ENCODE measurements at places on chromosomes 6 and 20. TPM values are rescaled to one million over a fixed set of nuclear protein-coding genes. Genes with fewer than 3 reads are reported as not detected.

- no peak for DNase-seq
These were observed 260.6 kb upstream of the SASH1 start for GRCh38 chr6:148082044-148082443.

DNA sequence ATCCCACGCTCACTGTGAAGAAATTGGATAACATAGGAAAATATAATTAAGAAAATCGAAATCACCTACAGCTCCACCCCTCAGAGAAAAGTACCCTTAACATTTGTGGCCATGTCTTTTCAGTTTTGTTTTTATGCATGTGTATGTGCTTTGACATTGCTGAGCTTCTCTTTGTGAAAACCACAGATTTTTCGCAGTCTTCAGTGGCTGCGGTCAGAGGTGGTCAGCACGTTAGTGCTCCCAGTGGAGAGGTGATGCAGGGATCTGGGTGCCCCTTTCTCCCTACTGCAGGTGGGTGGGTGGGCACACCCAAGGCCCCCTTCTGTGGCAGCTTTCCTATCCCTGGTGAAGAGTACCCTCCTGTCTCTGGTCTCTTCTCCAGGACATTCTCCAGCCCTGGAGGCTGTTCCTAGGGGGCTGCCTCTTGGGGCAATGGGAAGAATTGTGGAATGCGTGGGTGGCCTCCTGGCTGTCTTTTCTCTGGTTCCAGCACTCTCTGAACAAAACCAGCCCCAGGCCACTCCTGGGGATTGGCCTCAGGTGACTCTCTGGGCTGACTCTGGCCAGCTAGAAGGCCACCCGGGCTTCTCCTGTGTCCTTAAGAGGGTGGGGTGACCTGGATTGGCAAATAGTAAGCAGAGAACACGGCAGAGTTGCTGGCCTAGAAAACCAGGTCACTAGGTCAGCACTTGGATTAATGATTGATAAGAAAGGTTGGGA is 49.8 kb upstream of the FANCE start:
- no peak for DNase-seq

DNA sequence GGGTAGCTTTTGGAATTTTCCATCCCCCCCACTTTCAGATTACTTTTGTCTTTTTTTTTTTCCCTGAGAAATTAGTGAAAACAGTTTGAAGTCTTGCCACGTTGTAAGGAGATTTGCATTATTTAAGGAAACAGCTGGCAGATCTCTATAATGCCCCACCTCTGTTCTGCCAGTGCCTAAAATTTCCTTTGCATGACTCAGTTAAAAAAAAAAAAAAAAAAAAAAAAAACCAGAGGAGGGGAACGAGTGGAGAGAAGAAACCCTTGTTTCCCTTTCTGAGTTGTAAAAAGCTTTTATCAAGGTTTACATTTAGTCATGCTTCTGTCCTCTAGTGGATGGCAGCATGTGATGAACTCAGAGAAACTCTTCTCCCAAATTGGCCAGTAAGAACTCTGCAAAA is 33.5 kb downstream of the CARMIL1 start:
- DNase-seq, result peak; percentile 90

- DNase-seq, result no peak
These were observed 127.0 kb downstream of the SGK1 start for GRCh38 chr6:134190883-134191282.

- no peak for DNase-seq
These were observed 953.7 kb downstream of the TFAP2A start for GRCh38 chr6:9461188-9461587.

GRCh38 chr20:19786311-19786710 is 28.3 kb downstream of the RIN2 start:
- DNase-seq, result no peak

- DNase-seq, result no peak
These were observed 230.8 kb downstream of the EYA2 start for GRCh38 chr20:47125508-47125757.

Gene LRRC1
- total RNA-seq, result 17.8 TPM

GRCh38 chr6:96301781-96302180 is 219.8 kb upstream of the UFL1 start:
- no peak for DNase-seq

Gene ERVFRD-1
- 0.48 TPM for total RNA-seq

- DNase-seq, result no peak
These were observed 107.8 kb upstream of the ESR1 start for GRCh38 chr6:151699719-151700118.

Gene GATA5
- total RNA-seq, result 0.48 TPM

Gene LY6G5C
- 0.48 TPM for total RNA-seq

DNA sequence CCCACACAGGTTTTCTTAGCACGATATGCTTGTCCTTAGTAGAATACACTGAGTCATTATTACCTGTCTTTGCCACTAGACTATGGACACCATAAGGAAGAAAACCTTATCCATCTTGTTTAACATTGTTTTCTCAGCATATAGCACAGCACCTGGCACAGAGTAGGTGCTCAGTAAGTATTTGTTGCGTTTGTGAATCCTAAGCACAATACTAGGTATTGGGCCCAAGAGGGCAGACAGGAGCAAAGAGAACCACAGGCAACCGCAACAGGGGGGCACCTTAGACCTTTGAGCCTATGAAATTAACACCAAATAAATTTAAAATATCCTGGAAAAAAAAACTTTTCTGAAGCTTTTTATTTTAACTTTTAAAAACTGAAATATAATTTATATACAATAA is 3.7 kb upstream of the NCOA6 start:
- DNase-seq, result no peak

DNA sequence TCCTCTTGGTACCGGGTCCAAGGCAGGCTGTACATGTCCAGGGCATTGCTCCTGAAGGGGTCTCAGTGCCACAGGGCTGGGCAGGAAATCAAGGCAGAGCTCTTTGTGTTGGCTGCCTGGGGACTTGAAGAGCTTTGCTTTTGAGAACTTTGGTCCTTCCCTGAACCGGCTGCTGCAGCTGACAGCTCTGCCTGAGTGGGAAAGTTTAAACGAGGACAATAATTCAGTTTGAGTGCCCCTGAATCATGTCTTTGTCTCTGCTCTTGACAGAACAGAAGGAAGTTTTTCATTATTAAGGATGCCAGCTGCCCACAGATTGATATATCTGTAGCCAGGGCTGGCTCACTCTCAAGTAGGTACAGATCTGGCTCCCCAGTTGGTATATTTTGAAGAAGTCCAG is 56.1 kb downstream of the ANKRD6 start:
- no peak for DNase-seq

- no peak for DNase-seq
These were observed 25.8 kb downstream of the CDKAL1 start for GRCh38 chr6:20559924-20560551.

Gene CCDC170
- total RNA-seq, result 1.4 TPM

- no peak for DNase-seq
These were observed 136.3 kb downstream of the CFAP61 start for GRCh38 chr20:20188647-20189046.

Gene SLC22A23
- 18.5 TPM for total RNA-seq

Gene SLC35D3
- 0.72 TPM for total RNA-seq

DNA sequence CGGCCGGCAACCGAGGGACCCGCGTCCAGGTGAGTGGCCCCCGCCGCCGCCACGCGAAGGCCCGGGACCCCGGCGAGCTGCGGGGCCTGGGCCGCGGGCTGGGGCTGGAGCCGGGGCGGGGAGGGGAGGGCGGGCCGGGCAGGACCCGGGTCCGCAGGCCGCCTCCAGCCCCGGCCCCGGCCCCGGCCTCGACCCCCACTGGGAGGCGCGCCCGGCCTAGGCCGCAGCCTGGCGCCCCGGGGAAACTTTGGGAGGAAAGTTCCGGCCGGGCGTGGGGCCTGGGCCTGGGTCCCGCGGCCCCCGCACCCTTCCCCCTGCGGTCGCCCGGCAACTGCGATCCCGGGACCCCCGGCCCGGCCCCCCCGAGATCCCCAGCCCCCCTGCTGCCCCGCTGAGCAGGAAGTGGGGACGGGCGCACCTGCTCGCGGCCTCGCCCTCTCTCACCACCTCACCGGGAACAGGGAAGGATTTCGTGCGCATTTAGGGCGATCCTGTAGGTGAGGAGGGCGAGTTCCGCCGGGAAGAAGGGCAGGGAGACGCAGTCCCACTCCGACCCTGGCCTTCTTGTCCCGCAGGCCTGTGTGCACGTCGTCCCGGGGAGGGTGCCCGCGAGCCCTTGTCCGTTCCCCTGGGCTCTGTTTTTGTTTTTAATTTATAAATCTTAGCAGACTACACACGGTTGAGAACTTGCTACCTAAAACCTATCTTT is 402 bp downstream of the OSBPL2 start:
- no peak for DNase-seq

GRCh38 chr6:39840781-39841180 is 48.6 kb downstream of the DAAM2 start:
- DNase-seq, result no peak

- no peak for DNase-seq
These were observed 116.5 kb downstream of the SMLR1 start for GRCh38 chr6:130943738-130944137.

Gene PCMT1
- total RNA-seq, result 74.4 TPM

DNA sequence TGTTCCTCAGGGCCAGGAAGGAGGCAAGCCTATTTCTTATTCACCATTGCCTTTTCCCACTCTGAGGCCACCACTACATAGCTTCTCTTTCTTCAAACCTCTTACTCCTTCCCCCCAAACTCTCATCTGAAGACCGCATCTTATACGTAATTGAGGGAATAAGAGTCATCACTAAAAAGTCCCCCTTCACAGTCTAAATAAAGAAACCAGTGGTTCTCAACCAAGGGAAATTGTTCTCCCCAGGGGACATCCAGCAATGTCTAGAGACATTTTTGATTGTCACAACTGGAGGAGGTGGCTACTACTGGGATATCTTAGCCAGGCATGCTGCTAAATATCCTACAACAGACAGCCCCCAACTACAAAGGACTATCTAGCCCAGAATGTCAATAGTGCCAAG is 327.6 kb upstream of the CNR1 start:
- DNase-seq, result no peak

Gene ANKRD66
- total RNA-seq, result 9.4 TPM

DNA sequence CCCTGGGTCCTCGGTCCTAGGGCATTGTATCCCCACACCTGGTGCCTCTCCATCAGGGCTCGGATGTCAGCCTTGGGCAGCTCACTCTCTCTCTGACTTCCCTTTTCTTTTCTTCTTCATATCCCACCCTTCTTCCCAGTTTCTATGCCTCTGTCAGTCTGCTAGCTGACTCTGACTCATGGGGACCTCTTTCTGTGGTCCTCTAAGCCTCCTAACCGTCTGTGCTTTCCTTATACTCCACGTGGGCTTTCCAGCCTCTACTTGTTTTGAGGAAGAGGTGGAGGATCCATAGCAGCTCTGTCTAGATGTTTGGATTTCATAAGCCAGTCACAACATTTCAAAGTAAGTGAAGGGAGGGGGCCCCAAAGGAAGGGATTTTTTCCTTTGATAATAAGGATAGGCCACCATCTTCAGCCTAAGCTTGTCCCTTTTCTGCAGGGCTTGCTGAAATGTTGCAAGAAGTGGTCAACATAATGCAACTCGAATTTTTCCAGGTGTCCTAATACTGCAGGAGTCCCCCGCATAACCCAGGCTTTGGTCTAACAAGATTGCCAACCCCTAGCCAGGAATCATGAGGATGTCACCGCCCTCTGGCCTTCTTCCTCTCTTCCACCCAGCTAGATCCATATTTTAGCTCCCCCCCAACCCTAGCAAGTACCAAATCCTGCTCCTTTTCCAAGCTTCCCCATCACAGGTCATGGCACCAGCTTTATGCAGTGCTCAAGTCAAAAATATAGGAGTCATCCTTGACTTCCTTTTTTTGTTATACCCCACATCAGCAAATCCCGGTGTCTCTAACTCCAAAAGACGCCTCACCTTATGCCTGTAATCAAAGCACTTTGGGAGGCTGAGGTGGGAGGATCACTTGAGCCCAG is 8.7 kb upstream of the PLTP start:
- DNase-seq, result peak; percentile 29

DNA sequence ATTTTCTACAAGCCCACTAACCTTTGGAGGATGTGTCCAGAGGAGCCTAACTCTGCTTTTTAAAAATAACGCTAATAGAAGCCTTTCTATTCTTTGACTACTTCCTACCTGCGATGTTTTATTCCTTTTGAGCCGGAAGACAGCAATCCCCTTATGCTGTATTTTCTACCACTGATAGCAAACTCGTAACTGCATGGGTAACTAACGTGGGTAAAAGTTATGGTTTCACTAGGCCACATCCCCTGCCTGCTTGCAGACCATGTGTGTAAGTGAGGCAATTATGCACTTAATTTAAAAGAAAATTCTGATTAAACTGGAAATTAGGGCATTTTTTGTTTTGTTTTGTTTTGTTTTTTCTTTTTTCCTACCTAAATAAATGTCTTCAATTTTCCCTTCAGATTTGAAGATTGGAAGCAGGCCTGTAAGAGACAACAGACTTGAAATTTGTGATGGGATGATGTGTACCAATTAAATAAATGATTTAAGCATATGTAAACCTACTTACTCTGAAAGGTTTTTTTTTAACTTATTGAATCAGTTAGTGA is 931 bp downstream of the UFL1 start:
- DNase-seq, result peak; percentile 37

- DNase-seq, result peak; percentile 83
These were observed 92.1 kb downstream of the TASP1 start for GRCh38 chr20:13546497-13547131.

DNA sequence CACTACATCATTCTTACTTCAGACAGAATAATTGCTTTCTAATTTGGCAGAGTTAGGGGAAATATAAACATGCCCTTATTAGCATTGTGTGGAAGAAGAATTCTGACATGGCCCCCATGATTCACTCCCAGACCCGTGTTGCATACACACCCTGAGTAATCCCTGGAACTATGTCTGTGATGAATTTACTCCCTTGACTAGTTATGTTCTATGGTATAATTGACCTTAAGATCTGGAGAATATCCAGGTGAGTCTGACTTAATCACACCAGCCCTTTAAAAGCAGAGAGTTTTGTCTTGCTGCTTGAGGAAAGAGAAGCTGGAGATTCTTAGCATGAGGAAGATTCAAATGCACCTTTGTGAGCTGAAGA is 262.9 kb downstream of the SOX4 start:
- DNase-seq, result no peak

DNA sequence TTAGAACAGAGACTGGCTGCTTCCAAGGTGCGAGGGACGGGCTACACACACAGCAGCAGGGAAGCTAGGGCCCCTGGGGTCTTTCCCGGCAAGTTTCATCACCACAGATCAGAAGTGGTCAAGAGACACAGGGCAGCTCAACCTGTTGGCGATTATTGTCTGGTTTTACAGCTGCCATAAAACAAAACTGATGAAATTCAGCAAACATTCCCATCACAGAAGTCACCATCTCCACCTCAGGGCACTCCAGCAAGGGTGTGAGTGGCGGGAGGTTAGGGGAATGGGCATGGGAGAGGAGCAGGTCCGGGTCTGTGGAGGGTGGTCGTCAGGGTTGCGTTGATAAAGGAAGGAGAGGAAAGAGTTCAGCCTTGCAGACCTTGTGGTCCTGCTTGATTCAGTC is 91.0 kb downstream of the PXDC1 start:
- DNase-seq, result no peak

GRCh38 chr20:49545572-49545971 is 22.4 kb downstream of the PTGIS start:
- DNase-seq, result no peak

GRCh38 chr6:116012951-116013350 is 47.7 kb downstream of the FRK start:
- no peak for DNase-seq

Gene SYCP2
- total RNA-seq, result 13.2 TPM

- DNase-seq, result no peak
These were observed 44.4 kb upstream of the SHLD1 start for GRCh38 chr20:5705827-5706226.
